ENCODE measurements at places on chromosomes 11 and 22.

- DNase-seq: no peak
Observed at GRCh38 chr11:104320097-104320496, 156.2 kb upstream of the PDGFD start.

GRCh38 chr11:13269775-13270174, 7.8 kb upstream of the BMAL1 start:
- no peak for DNase-seq

- DNase-seq: no peak
Observed at GRCh38 chr11:19753451-19754106, 40.9 kb downstream of the NAV2 start.

- DNase-seq: peak; percentile 78
Observed at GRCh38 chr22:43945632-43946383, 9.4 kb upstream of the SAMM50 start.

DNA sequence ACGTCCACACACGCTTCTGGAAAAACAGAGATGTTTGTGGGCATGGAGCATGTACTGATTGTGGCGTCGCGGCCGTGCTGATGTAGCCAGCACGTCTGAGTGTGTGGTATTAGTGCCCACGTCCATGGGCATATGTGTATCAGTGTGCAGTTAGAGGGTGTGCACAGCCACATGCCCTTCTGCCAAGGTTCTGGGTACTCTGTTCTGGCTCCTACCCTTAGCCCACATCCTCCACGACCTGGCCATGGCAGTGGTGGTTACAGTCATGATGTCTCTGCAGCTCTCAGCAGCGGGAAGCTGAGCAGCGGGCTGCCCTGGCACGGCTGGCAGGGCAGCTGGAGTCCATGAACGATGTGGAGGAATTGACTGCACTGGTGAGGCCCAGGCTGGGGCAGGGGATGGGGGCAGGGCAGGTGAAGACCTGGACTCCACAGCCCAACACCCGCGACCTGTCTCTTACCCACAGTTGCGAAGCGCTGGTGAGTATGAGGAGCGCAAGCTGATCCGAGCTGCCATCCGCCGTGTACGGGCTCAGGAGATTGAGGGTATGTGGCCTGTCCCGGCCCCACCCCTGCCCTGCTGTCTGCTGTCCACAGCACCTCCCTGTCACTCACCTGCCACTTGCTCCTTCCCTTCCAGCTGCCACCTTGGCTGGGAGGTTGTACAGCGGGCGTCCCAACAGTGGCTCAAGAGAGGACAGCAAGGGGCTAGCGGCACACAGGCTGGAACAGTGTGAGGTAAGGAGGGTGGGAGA, 7.3 kb downstream of the SMTN start:
- DNase-seq: no peak

GRCh38 chr11:94737171-94737611, 31.0 kb upstream of the AMOTL1 start:
- DNase-seq: no peak

GRCh38 chr11:20459865-20460264, 72.3 kb downstream of the PRMT3 start:
- no peak for DNase-seq

- DNase-seq: no peak
Observed at GRCh38 chr22:40818192-40818746, 877 bp downstream of the SLC25A17 start.

All from HuH-7 (cell line).